Activated T-helper 1 cell treated with anti-CD3 and anti-CD28 coated beads, Interleukin-12 subunit alpha, Interleukin-12 subunit beta, Interleukin-2, Interleukin-4 antibody, amounts not matched to agents 30 ng/mL and 10 ng/mL and 1 ng/mL, durations not matched to agents 14 hours and 24 hours and 36 hours (primary cell): ENCODE measurements at places on chromosomes 6 and 20. TPM values are rescaled to one million over a fixed set of nuclear protein-coding genes. Genes with fewer than 3 reads are reported as not detected.

The SLC17A2 gene
- total RNA-seq: 0.10 TPM in 2 replicates

The MICB gene
- 36.1 and 37.5 TPM in 2 replicates for total RNA-seq

The NMBR gene
- total RNA-seq: not detected in 2 replicates

- DNase-seq: no peak
Measured at GRCh38 chr20:41331731-41332130, 8.9 kb upstream of the LPIN3 start.

GRCh38 chr6:139313229-139313628 is 21.4 kb upstream of the TXLNB start:
- DNase-seq: no peak

DNA sequence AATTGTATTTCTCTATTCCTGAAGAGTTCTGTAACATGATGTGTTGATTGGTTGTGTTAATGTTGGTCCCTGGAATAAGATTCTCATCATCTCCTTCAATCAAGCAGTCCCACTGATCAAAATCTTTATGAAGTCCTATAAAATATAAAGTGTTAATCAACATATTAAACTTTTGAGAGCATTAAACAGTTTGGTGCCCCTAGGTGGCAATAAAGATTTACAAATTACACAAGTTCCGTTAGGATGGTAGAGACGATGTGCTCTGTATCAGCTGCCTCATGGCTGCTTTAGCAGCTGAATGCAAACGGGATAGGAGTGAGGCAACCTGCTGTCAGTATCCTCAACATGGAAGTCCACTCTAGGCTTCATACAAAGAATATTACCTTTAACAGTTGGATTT is 16.9 kb downstream of the TDRD6 start:
- DNase-seq: no peak

GRCh38 chr6:12535586-12536314 is 180.8 kb upstream of the PHACTR1 start:
- no peak for DNase-seq

DNA sequence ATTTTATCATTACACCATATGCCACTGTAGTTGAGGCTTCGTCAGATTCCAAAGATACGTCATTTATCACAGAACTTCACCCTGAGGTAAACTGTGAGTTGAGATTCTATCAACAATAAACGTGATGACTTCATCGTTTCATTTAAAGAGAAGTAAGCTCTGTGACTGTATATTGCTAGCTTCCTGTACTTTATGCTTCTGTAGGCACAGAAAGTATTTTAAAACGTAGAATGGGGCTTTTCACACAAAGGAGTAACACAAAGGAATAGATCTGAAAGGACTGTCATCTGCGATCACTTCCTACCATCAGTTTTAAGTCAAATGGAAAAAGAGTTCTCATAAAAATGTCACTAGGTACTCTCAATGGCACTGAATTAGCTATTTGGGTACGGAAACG is 234.4 kb upstream of the MCHR2 start:
- DNase-seq: no peak

The WFDC9 gene
- total RNA-seq: not detected in 2 replicates

The KIF16B gene
- total RNA-seq: 7.2 and 8.1 TPM in 2 replicates

DNA sequence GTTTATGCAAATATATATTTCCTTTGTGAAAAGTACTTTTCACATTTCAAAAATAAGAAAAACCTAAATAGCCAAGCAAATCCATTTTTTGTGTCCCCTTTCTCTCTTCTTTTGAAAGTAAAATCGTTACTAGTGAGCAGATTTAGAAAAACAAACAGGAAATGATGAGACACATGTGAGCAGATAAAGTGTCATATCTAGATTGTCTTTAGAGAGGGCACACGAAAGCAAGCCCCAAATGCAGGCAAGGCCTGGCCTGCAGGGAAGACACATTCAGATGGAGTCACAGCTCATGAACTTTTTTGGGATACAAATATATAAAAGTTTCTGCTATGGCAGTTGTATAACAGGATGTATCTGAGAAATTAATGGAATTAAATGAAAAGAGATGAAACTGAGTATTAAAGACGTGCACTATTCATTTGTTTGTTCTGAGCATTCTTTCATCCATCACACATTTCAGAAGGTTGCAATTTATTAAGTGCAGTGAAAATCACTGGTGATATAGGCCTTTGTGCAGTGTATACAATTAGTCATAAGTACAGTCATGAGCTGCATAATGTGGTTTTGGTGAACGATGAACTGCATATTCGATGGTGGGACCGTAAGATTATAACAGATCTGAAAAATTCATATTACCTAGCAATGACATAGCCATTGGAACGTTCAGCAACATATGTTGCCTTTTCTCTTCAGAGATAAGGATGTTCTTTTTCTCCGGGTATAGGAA is 101.4 kb downstream of the PACRG start:
- DNase-seq: no peak

DNA sequence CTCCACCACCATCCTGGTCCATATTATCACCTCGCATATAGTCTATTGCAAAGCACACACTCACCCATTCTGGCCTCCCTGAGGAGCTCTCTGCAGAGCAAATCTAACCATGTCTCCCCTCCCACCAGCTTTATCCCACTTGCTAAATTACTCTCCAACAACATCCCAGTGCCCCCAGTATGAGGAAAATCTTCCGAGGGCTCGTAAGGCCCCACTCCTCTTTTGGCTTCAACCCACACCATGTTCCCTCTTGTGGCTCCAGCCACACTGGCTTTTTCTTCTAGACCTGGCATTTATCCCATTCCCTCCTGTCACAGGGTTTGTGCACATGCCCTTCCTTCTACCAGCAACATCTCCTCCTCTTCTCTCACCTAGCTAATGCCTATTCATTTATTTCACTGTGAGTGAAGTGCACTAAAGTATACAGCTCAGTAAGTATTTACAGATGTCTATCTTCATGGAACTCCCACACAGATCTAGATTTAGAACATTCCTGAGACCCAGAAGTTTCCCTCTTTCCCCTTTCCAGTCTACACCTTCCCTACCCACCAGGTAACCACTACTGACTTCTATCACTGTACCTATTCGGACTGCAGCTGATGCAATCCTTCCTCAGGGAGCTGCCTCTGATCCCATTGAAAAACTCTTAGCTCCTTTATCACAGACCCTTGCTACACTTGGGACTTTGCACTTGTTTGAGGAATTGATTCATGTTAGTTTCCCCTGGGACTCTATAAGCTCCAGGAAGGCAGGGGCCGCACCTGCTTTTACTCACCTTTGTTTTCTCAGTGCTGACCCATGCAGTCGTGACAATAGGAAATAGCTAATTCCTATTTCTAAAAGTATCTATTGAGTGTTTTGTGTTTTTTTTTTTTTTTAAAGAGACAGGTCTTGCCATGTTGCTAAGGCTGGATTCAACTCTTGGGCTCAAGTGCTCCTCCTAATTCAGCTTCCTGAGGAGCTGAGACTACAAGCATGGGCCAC is 15.5 kb downstream of the MRPL14 start:
- no peak for DNase-seq

GRCh38 chr6:111361648-111362047 is 121.4 kb downstream of the REV3L start:
- DNase-seq: no peak

- no peak for DNase-seq
Measured at GRCh38 chr20:7496394-7496991, 443.8 kb downstream of the HAO1 start.

GRCh38 chr6:109875973-109876372 is 102.1 kb upstream of the GPR6 start:
- DNase-seq: no peak

GRCh38 chr6:119348096-119348747 is 1.3 kb downstream of the MAN1A1 start:
- peak; percentile 25 for DNase-seq

DNA sequence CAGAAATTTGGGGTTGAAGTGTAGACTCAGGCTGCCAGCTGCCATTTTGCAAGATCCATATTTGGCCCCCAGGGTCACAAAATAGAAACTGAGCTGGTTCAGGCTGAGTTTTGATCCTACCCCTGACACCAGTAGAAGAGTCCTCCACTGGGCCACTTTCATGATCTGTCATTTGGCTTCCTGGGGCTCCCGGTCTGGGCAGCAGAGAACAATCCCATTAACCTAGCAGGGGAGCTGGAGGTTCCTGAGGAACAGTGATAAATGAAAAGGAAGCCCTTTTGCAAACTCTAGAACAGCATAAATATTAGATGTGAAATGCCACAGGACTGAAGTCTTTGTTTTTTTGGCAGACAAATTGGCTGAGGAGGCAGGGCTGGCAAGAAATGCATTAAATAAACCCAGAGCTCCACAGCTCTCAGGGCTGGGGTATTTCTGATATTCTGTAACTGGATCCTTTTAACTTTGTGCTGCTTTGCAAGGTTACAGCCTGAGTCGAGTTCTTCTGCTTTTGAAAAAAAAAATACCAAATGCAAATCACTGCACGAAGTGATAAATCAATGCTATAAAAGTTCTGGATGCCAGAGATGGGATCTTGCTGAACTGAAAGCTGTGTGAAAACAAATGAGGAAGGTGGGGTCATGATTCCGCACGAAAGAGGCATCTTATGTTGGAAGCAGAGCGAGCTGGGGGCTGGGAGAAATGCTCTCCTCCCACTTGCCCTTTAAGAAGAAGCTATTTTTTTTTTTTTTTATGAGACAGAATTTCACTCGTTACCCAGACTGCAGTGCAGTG is 64.4 kb downstream of the SULF2 start:
- no peak for DNase-seq

DNA sequence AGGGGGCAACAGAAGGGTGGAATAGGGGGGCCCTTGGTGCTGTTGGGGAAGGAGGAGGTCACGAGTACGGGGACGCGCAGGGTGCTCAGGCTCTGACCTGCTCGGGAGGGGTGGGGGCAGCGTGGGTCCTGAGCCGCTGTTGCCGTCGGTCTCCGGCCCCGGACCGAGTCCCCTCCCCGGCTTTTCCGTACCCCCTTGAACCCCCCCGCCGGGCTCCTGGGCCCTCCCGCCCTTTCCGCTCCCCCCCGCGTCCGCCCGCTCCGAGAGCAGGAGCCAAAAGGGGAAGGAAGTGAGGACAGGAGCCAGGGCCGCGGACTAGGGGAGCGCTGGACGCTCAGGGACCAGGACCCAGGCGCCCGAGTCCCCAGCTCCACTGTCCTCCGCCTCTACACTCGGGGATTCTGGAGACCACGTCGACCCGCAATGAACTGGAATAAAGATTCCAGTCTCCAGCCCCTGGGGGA is at the start of gene RGL2:
Gene RGL2 (minus strand): TSS at position 170 of the 464 bp plus-strand sequence. CDS start 332 bp downstream, outside the sequence.
- peak; percentile 56 for DNase-seq

- DNase-seq: no peak
Measured at GRCh38 chr6:116954938-116955337, 77.9 kb downstream of the RFX6 start.

GRCh38 chr20:47349365-47350180 is 6.9 kb downstream of the ZMYND8 start:
- DNase-seq: no peak

- no peak for DNase-seq
Measured at GRCh38 chr20:43579861-43580793, 10.6 kb upstream of the IFT52 start.
